Breast epithelium (tissue), 4 donors: ENCODE measurements at places on chromosomes 12 and 14. TPM values are rescaled to one million over a fixed set of nuclear protein-coding genes. Genes with fewer than 3 reads are reported as not detected.

DNA sequence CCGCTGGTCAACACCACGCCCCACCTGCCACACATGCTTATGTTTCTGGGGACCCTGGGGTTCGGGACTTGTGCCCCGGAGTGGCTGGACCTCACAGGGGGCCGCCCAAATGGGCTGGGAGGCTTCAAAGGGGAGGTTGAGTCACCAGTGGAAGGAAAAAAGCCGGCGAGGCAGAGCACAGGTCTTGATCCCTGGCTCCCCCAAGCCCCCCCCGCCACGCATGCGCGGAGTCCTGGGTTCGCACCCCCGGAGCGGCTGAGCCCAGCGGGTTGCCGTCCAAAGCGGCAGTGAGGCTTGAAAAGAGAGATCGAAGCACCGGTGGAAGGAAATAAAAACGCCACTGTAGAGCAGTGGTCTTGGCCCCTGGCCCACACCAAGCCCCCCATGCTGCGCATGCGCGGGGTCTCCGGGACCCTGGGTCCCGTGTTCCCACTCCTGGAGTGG, 313.5 kb downstream of the ALG10 start:
- DNase-seq: no peak

KLHL33 gene
- total RNA-seq: 0.64 TPM

DNA sequence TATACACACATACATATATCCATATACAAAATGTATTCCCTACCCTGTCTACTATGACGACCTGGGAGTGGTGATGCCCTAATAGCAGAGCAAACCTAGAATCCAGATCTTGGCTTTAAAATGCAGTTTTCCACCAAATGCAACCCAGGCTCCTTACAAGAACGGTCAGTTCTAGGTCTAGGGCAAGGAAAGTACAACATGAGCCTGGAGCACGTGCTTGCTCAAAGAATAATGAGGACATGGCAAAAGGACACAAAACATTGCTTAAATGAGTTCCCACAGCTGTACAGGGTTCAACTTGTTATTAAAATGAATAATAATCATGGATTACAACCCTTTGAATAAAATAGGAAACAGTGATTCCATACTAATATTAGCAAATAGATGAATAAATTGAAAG, 94.7 kb downstream of the TMCC3 start:
- no peak for DNase-seq

VSIG10 gene
- total RNA-seq: 30.2 TPM

RPL10L gene
- not detected for total RNA-seq

GYS2 gene
- total RNA-seq: not detected

DNA sequence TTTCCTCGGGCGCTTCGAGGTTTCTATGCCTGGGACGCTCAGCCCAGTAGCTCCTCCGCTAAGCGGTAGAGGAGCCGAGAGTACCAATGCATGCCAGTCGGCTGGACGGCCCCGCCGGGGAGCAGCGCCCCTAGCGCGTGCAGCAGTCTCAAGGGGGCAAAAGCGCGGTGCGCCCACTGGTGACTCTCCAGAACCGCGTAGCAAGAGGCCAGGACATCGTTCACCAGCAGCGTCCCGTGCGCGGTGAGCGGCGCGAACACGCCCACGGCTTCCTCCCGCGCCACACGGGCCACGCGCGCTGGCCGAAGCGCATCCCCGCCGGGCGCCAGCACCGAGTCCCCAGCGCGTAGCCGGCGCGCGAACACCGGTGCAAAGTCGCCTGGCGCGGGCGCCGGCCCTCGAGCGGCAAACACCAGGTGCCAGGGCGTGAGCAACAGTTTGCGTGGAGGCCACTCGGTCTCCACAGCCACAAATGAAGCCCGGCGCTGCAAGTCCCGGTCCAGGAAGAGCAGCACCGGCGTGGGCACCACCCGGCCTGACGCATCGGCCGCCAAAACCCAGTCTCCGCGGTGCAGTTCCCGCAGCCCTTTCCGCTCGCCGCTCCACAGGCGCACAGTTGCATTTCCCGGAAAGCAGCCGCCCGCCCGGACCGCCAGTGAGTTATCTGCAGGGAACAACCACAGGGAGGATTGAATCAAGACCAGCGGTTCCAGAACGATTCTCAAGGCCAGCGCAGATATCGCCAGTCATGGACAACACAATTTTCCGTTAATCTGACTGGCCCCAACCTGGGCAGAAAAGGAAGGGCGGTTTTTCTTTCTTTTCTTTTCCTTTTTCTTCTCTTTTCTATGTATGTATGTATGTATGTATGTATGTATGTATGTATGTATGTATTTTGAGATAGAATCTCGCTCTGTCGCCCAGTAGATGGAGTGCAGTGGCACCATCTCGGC, 4.5 kb downstream of the DHH start:
- no peak for DNase-seq

SDS gene
- total RNA-seq: 0.66 TPM

CFAP251 gene
- total RNA-seq: 6.7 TPM

- DNase-seq: no peak
These were observed 56.1 kb downstream of the CDC42BPB start for GRCh38 chr14:103001226-103001625.

CRIP1 gene
- 32.8 TPM for total RNA-seq

DNA sequence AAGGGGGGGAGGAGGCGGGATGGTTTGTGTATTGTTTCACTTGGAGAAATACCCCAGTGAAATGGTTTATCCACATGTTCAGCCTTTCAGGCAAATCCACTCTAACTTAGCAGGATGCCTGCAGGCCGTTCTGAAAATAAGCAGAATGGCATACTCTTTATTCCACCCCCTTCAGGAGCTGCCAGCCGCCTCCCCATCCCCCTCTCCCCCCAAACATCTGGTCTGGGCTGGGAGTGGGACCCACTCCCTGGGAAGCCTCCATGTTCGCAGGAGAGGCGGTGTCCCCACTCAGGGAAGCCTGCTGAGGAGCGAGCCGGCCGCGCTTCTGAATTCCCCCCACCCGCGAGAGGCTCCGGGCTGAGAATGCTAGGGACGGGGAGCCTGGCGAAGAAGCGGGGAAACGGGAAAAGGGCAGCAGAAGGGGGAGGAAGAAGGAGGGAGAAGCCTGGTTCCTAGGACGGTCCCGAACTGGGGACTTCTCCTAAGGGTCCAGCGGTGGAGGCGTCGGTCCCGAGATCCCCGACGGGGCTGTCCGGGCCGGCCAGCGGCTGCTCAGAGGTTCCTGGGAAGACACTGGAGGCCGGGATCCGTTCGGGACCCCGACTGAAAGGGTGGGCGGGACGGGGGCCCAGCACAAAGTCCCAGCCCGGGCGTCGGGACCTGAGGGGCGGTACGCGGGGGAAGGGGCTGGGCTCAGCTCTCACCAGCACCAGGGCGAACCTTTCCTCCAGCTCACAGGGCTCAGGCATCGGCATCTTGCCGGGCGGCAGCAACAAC, 666 bp downstream of the FMNL3 start:
- DNase-seq: no peak

DNA sequence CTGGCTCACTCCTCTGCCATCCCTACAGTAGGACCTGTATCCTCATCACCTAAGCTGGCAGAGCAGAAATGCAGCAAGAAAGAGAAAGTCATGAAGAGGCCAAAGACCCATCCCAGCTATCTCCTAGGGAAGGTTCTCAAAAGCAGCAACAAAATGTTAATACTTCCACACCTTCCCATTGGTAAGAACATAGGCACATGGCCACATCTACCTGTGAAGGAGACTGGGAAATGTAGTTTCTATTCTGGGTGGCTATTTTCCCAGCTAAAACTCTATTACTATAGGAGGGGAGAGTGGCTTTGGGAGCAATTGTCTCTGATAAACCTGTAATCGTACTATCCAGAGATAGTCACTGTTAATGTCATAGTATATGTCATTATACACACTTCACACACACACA, 13.7 kb upstream of the EIF2B2 start:
- DNase-seq: no peak

DNA sequence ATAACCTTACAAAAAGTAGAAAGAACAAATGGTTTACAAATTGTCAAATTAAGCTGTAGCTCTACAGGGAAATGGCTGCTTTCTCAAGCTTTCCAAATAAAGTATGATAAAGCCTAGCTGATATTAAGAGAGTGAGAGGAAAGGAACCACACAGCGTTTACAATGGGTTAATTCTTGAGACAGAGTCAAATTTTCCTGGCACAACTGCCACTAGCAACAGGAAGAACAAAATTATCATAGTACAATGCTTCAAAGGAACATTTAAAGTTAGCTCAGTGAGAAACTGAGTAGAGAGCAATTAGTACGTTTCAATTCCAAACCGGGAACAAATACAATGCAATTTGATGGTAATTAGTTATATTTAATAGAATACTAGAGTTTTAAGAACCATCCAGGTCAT, 116.0 kb downstream of the PPP1R12A start:
- no peak for DNase-seq

ERBB3 gene
- 119 TPM for total RNA-seq
